ENCODE measurements at places on chromosomes 5 and 9. TPM values are rescaled to one million over a fixed set of nuclear protein-coding genes. Genes with fewer than 3 reads are reported as not detected.
A peak's percentile ranks its signal among the peaks of the same experiment; 100 is the strongest.

DNA sequence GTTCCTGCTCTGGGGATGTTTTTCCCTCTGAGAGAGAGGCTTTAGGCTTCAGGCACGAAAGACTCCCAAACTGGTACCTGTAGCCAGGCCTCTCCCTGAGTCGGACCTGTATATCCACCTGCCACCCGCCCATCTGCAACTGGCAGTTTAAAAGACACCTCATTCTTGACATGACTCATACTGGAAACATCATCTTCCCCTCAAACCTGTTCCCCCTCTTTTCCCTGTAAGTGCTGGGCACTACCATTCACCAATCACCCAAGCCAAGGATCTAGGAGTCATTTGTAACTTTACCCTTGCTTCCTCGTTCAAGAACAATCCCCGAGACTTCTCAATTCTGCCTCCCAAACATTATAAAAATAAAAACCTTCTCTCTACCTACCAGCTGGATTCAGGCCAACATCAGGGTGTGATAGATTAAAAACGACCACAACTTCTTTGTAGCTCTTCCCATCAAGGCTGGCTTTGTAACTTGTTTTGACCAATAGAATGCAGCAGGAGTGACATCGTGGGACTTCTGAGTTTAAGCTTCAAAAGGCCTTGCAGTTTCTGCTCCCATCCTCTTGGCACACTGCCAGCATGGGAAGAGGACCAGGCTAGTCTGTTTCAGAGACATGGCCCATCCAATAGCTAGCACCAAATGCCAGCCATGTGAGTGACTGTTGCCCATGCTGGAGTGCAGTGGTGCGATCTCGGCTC lies 1.8 kb upstream of the WDR31 start:
- no peak for DNase-seq

Gene MARCOL
- not detected for total RNA-seq

Gene MAML1
- 42.2 TPM for total RNA-seq

GRCh38 chr5:35617435-35618303 lies at the start of gene SPEF2:
SPEF2 (plus strand) TSS chr5:35617863; CDS start chr5:35617998, 135 bp downstream.
- DNase-seq, result peak; percentile 90

GRCh38 chr9:105074491-105074890 lies 146.5 kb upstream of the ABCA1 start:
- DNase-seq, result no peak

Measured in WTC11 (cell line).